ENCODE measurements at places on chromosomes 7 and 10.

DNA sequence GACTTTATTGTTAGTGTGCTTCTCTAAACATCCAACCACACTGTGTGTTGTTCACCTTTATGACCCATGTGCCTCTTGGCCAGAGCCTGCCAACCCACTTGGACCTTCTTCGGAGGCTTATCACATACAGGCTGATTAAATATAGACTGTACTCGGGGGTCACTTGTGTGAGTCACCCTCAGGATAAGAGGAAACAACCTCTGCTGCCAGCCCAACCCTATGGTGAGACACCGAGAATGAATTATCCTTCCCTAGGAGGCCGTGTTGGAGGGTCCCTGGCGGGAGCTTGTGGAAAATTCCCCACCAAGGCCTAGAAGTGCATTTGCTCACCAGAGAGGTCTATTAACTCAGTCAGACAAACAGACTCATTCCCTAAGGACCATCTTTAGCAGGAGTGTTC, 63.0 kb downstream of the FAS start:
- DNase-seq: no peak

- no peak for DNase-seq
These were observed 2.5 kb downstream of the PTER start for GRCh38 chr10:16439295-16439694.

DNA sequence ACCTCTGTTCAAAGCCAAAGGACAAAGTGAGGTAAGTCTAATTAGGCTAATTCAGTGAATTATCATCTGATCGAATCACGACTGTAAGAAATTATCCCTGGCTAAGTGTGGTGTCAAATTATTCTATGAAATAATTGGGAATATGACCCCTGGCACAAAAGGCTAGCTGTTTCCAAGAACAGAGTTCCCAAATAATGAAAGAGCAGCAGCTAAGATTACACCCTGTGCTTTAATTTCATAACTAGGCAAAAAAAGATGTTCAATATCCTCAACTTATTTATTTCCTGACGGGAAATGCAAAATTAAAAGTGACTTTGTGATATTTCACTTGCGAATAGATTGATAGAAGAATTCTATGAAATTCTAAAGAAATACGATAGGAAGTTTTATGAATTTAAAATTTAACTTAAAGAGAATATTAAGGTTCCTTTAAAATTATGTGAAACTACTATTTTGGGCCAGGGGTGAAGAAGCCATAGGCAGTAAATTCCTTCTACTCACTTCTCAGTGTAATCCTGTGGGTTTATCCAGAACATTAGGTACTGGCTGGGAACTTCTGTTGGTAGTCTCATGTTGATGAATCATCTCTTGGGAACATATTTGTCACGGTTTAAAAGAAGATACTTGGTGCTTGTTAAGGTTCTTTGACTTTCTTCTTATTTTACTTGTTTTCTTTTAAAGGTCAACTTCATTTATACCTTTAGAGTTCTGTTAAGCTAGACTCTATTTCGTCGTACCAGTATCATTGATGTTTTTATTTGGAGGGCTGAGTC, 148.5 kb downstream of the POLR1F start:
- DNase-seq: no peak

DNA sequence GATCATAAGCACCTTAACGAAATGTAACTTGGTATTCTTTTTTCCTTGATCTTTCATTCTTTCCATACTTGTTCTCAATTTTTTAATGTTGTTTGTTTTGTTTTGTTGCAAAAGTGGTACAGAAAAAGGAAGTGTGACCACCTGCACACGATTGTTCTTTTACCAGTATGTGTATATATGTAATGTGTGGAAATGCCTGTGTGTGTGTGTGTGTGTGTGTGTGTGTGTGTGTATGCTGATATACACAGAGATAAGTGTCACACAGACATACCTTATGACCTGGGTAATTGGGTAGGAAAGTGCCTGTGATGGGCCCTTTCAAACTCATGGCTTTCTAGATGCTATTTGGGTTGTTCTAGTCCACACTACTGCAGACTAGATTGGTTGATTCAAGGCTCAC, 14.0 kb downstream of the INHBA start:
- no peak for DNase-seq

DNA sequence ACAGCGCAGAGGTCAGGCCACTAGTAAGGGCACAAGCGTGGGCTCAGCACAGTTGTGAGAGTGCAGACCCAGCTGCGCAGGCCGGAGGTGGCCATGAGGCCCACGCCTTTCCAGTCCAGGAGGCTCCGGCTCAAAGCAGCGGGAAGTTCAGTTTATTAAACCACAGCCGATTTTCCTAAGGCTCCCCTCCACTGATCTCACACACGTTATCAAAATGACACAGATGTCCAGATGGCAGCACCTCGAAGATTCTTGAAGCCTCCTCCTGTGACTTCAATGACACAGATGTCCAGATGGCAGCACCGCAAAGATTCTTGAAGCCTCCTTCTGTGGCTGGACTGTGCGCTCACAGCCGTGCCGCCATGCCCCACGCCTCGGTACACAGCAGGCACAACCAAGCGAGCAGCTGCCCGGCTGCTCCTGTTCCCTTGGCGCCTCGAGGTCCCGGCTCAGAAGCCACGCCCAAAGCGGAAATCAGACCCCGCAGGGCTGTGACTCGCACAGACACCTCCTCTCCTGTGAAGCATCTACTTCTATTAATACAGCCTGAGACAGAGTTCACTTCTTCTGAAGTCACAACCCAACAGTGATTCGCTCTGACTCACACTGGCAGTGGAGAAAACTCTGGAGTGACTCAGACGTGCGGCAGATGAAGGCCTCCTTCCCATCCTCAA, 122.7 kb downstream of the MAD1L1 start:
- DNase-seq: peak; percentile 45

GRCh38 chr10:4771554-4772201, 54.3 kb upstream of the AKR1E2 start:
- no peak for DNase-seq

DNA sequence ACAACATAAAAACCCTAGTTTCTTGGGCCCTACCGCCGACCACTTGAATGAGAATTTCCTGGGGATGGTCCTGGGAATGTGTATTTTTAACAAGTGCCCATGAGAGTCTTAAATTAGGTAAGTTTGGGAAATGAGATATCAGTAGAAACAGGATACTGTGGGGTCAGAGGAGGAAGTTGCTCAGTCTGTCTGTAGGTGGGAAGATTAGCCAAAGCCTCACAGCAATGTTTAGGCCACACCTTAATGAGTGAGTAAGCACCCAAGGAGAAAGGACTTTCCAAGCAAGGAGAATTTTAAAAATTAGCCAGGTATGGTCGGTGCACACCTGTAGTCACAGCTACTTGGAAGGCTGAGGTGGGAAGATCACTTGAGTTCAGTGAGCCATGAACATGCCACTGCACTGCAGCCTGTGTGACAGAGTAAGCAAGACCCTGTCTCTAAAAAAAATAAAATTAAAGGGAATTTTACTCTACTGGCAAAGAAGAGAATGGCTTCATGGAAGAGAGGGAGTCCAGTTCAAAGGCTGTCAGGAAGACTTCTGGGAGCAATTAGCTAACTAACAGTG, 31.9 kb downstream of the PAPSS2 start:
- DNase-seq: no peak

- DNase-seq: no peak
These were observed 109.9 kb downstream of the JCAD start for GRCh38 chr10:29949411-29950011.

DNA sequence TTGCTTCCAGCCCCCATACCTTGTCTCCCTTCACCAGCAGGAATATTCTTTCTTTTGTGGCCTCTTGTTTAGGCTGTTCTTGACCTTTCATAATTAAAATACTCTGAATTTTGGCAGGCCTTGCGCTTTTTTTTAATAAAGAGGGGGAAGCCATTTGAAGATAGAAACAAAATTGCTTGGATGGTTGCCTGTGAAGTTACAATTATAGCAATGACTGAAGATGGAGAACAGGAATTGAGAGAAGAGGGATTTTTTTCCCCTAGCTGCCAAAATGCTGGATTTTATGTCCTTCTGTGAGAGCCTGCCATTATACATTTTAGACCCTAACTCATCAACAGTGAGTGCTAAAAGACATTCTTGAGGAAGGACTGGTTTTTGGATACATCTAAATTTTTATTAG, 24.8 kb downstream of the FGFBP3 start:
- no peak for DNase-seq

GRCh38 chr7:49623943-49624342, 149.5 kb upstream of the VWC2 start:
- no peak for DNase-seq

- no peak for DNase-seq
These were observed 144.1 kb upstream of the NRG3 start for GRCh38 chr10:81730891-81731290.

DNA sequence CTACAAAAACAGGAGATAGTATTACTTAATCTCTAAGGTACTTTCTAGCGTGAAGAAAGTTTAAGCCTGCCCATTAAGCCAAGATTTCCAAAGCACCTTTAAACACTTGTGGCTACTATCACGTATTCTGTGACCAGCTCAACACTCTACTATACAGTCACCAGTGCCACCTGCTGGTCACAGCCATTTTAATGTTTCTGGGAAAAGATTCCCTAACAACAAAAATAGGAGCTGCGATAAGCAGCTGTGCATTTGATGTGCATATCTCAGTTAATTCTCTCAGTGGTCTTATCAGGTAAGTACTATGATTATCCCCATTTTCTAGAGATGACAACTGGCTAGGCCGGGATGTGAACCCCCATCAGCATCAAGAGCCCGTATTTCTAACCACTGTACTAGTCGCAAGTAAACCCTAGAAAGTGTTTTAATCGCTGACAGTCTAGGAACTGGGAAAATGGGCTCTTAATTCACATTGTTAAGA, 860 bp downstream of the SEC31B start:
- DNase-seq: peak; percentile 53

Data from stimulated activated CD4-positive, alpha-beta T cell treated with anti-CD3 and anti-CD28 coated beads, Interleukin-12 subunit alpha, Interleukin-12 subunit beta, amount 100 ng/mL, for 24 hours (primary cell).